ENCODE measurements at places on chromosomes 13 and 19.

- peak; percentile 24 for DNase-seq
Measured at GRCh38 chr19:8396563-8397203, 6.5 kb downstream of the RAB11B start.

- no peak for DNase-seq
Measured at GRCh38 chr19:18020212-18021085, 12.5 kb downstream of the ARRDC2 start.

DNA sequence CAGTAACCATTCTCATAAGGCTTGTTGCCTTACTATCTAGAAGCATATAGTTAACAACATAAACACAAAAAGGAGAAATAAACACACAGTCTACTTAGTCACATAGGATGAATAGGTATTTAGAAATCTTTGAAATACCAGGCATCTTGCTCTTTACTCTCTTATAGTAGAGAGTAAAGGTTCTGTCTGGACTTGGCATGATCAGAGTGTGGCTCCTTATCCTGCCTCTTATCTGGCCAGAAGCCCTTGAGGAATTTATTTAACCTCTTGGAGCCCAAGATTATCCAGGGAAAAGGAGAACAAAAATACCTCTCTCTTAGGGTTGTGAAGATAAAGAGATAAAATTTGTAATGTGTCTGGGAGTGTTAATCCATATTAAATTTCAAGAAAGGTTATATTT, 100.2 kb upstream of the MBNL2 start:
- no peak for DNase-seq

DNA sequence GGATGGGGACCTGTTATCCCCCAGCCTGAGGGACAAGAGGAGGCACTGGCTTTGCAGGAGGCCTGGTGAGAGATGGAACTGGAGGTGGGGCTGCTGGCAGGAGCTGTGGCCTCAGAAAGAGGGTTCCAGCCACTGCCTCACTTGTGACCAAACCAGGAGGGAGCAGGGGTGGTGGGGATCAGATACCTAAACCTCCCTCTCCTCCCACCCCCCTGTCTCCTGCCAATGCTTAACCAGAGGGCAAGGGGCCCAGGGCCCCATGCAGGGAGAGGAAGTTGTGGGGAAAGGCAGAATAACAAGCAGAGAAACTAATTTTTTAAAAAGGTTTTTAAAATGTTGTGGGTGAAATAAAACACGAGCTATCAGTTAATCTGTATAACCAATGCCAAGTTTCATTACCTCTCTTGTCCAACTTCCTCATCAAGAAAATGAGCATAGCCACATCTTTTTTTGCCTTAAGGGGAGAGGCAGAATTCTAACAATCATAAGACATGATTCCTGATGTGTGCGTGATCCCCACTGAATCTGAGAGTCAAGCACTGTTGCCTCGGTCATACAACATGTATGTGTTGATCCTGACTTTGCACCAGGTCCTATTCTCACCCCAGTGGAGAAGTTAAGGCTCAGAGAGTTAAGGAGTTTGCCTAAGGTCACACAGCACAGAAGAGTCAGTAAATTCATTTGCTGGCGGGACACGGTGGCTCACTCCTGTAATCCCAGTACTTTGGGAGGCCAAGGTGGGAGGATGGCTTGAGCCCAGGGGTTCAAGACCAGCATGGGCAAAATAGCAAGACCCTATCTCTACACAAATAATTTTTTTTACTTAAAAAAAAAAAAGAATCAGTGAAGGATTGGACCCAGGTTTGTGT, 12.9 kb downstream of the FXYD5 start:
- DNase-seq, result no peak

DNA sequence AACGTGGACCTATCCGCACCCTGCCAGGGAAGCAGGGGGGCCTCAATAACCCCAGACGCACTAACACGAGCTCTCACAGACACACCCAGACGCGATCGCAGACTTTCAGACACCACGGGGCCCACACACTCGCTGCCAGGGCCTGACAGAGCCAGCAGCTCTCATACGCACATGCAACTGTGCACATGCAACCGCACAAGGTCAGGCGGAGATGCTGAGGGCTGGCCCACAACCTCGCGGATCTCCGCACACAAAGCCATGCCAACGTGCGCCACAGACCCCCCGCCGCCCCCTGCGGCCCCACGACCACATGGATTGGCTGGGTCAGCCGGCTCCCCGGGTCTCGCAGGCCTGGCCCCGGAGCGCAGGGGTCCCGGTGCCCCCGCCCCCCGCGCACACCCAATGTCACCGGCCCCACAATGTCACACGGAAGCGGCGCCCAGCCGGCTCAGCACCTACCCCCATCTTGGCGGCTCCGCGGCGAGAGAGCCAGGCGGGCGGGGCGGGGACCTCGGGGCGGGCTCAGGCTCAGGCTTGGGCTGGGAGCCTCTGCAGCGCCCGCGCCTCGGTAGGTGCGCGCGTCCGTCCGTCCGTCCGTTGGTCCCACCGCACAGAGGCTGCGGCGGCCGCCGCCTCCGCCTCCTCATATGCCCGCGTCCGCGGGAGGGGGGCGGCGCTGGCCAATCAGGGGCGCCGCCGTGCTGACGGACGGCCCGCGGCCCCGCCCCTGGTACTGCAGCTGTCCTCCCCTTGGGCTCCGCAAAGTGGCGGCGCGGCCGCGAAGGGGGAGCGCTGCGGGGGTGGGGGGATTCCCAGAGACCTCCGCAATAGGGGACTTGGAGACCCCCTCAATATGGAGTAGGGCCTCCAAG, at the start of gene ATP1A3:
ATP1A3 (minus strand) TSS at position 619 of the 872 bp plus-strand sequence; CDS start at position 465, 154 bp downstream.
- DNase-seq, result no peak

DNA sequence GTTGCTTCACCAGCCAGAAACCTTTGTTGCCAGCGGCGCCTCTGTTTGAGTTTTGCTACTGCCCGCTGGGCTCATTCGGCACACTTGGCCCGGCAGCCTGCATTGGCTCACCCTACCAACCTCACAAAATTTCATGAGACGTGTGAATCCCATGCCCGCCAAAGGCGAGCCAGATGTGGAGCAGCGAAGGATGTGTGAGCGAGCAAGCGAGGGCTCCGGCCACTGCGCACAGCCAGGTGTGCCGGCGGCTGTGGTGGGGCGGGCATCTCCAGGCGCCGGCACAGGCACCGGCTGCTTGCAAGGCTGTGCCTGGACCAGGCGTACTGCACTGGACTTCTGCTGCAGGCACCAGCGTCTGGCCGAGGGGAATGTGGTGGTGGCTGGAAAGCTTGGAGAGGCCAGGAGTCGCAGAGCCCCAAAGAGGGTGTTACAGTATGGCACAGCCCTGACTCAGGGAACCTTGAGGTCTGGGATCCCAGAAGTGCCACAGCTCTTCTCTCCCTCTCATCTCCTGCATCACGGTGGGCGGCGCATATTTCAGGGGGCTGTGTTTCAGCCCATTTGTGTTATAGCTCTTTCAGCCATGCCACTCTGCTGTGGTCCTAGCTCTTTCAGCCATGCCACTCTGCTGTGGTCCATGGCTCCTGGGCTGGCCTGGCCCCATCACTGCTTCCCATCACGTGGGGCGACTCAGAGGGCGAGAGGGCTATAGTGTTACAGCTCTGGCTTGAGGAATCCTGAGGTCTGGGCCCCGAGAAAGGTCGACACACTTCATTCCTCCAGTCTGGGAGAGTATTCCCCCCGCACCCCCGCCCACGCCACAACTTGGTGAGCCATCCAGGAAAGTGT, 592.0 kb upstream of the SLITRK5 start:
- DNase-seq, result no peak

- no peak for DNase-seq
Measured at GRCh38 chr19:4061178-4061682, 5.5 kb downstream of the ZBTB7A start.

GRCh38 chr13:112457081-112457480, 80.9 kb downstream of the SPACA7 start:
- no peak for DNase-seq

DNA sequence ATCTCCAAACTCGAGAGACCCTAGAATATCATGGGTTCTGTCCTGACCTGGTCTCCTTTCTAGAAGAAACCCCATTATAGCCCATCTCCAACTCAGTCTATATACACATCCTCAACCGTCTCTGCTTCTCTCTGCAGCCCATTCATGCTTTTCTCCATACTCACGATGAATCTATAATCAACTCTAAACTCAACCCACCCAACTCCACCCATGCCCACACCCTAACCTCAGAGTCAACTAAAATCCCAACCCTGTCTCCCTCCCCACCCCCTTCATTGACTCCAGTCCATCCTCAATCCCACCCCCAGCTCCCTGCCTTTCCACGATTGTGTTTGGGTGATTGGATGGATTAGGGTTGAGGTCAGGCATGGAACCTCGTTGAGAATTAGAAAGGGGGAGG, 1.8 kb downstream of the SBK3 start:
- DNase-seq, result no peak

DNA sequence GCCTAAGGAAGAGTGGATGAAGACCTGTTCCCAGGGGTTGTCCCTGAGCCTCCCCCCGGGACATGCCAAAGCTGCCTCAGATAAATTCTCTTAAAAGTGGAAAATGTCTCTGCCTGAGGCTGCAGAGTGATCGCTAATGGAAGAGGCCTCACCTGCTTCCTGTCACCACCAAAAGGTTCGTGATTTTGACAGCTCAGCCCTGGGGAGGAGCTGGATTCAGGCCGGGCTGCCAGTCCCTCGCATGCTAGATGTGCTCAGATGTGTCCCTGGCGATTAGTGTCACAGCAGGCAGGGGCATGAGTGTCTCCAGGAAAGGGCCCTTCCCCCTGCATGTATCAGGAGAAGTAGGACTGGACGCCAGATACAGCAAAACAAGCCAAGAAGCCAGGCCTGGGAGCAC, 626.5 kb downstream of the UQCRFS1 start:
- DNase-seq, result no peak

DNA sequence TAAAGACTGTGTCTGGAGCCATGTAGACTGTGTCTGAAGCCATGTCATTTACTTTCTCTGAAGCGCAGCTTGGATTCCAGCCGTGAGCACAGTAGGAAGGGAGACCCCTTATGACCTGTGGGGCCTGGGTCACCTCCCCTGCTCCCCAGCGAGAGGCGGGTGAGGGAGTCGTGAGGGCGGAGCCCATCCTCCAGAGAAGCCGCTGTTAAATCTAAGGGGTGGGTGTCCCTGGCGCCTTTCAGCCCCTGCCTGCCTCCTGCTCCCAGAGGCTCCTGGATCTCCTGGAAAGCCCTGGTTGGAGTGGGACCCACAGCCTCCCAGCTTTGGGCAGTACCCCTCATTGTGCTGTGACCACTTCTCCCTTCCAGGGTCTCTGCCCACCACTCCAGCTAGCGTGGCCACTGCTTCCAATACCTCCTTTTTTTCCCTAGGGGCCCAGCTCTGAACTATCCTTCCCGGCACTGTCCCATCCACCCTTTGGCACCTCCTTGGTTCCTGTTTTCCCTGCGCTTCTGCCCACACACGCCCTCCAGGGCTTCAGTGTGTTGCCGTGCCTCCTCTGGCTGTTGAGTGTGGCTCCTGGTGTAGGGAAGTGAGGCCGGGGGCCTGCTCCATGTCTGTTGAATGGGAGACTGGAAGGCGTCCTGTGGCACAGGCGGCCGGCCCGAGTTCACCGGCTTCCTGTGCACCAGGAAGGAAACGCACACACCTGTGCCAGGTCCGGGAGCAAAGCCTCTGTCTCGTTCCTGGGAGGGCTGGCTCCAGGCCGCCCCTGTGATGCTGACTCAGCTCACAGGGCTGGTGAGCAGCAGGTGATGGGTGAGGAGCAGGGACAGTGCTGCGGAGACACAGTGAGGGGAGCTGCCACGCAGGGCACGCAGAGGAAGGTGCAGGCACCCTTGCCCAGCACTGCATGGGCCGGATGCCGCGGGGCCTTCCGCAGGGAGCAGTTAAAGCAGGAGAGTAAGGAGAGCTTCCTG, 29.4 kb downstream of the ATP4B start:
- DNase-seq, result no peak

- DNase-seq, result no peak
Measured at GRCh38 chr13:40922437-40923040, 96.6 kb downstream of the ELF1 start.

GRCh38 chr13:47796816-47797215, 204.3 kb downstream of the SUCLA2 start:
- DNase-seq, result no peak

GRCh38 chr19:45508861-45509691, 1.8 kb downstream of the VASP start:
- DNase-seq, result no peak

DNA sequence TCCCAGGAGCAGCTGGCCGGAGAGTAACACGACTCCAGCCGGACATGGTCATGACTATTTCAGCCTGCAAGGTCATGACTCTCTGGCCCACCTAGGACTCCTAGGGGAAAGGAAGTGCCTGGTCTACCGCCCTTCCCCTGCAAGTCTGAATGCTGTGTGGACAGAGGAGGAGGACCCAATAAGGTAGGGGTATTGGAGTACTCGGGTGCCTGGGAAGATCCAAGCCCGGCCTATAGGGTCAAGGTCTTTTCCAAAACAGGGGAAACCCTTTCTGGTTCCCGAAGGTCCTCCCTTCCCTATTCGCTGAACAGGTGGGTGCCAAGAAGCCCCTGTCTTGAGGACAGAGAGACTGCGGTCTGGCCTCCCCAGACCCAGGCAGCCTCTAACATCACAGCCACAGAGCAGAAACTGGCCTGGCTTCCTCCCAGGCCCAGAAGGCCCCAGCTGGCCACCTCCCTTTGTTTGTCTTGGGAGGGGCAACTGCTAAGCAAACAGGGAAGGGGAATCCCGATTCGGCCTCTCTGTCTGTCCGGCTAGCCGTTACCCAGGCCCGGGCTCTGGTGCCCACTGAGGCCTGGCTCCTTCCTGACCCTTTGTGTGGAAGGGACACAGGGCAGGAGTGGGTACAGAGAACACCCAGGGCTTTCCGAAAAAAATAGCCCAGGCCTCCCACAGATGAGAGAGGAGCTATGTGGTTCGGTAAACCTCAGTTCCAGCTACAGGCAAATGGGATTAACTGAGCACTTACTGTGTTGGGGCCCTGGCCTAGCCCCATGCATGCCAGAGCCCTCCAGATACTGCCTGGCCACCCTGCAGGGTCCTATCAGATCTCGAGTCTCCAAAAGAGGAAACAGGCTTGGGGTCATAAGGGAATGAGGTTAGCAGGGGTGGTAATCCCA, 5.2 kb upstream of the GRAMD1A start:
- no peak for DNase-seq

DNA sequence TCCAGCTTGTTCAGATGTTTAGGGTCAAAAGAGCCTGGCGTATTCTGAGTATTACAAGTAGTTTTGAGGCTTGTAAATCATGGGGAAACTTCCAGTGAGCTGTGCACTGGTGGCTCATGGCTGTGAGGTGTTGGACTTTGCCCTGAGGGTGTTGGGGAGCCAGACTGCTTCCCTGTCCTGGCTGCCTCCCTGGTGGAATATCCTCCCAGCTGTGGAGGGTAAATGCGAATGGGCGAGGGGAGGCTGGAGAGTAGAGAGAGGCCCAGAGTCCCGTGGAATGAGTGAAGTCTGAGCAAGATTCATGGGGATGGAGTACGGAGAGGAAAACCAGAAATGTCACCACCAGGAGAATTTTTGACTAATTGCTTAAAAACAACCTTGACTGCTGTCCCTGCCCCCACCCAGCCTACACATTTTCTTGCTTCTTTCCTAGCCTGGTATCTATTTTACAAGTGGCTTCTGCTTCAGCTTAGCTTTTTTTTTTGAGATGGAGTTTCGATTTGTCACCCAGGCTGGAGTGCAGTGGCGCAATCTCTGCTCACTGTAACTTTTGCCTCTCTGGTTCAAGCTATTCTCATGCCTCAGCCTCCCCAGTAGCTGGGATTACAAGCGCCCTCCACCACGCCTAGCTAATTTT, 3.7 kb downstream of the SNRPA start:
- no peak for DNase-seq
